Right atrium auricular region (tissue), 2 donors: ENCODE measurements at places on chromosomes 12 and 14.

DNA sequence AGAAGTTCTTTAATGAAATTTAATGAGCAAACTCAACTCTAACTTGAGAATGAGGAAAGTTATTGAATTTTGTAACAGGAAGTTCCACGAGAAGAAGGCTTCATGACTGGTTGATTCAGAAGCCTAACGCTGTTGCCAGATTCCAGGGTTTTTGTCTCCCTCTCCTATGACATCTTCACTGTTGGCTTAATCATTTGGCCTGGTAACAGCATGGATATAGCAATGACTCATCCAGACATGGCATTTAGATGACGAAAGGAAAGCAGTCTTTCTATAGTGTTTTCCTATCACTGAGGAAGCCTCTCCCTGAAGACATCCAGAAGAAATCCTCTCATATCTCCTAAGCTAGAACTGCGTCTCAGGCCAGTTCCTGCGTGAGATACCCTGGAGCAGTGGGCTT lies 9.4 kb upstream of the KCNA1 start:
- no peaks in the 10 kb centered on the region for H3K27me3 ChIP-seq
- H3K36me3 ChIP-seq, result no peaks in the 10 kb centered on the region
- H3K4me3 ChIP-seq, result no peak overlapping the region
- H3K4me1 ChIP-seq, result no peaks in the 10 kb centered on the region
- H3K27ac ChIP-seq, result no peak overlapping the region

GRCh38 chr12:90682398-90682797 lies 272.6 kb downstream of the CCER1 start:
- no peak overlapping the region for H3K27ac ChIP-seq
- H3K36me3 ChIP-seq, result no peaks in the 10 kb centered on the region
- no peaks in the 10 kb centered on the region for H3K27me3 ChIP-seq
- H3K4me1 ChIP-seq, result no peaks in the 10 kb centered on the region
- no peak for DNase-seq
- no peak overlapping the region for H3K4me3 ChIP-seq

- peaks cover 37% of the 10 kb centered on the region for H3K4me1 ChIP-seq
- no peak overlapping the region for H3K4me3 ChIP-seq
- no peak for DNase-seq
- no peaks in the 10 kb centered on the region for H3K27me3 ChIP-seq
- H3K36me3 ChIP-seq, result no peaks in the 10 kb centered on the region
- no peak overlapping the region for H3K27ac ChIP-seq
Measured at GRCh38 chr14:68462683-68463082, 330.2 kb downstream of the ZFP36L1 start.

GRCh38 chr14:39988939-39989338 lies 556.7 kb upstream of the FBXO33 start:
- no peaks in the 10 kb centered on the region for H3K4me1 ChIP-seq
- H3K27me3 ChIP-seq, result no peaks in the 10 kb centered on the region
- no peak overlapping the region for H3K27ac ChIP-seq
- DNase-seq, result no peak
- H3K36me3 ChIP-seq, result no peaks in the 10 kb centered on the region

DNA sequence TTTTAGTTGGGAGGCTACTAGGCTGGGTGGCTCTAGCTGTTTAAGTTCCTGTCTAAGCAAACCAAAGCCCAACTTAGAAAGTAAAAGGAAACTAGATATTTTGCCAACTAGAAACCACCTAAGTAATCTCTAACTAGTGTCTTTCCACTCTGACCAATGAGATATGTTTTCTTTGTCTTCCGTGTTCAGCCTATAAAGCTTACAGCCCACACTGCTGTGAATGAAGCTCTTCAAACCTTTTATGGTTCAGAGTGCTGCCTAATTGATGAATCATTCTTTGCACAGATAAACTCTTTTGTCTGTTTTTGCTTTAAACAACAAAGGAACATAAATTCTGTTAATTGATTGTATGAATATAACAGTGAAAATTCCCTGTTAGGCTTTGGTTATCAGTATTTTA lies 66.1 kb downstream of the FUT8 start:
- no peak overlapping the region for H3K27ac ChIP-seq
- no peaks in the 10 kb centered on the region for H3K27me3 ChIP-seq
- DNase-seq, result no peak
- H3K36me3 ChIP-seq, result no peaks in the 10 kb centered on the region
- H3K4me3 ChIP-seq, result no peak overlapping the region
